ENCODE measurements at places on chromosomes 6 and 20.

GRCh38 chr6:149940672-149940982 is 1.2 kb upstream of the ULBP2 start:
- peaks cover 71% of the 10 kb centered on the region for H3K27me3 ChIP-seq
- DNase-seq = no peak
- H3K4me3 ChIP-seq = no peak overlapping the region
- H3K27ac ChIP-seq = no peak overlapping the region

GRCh38 chr20:1338096-1338495 is 9.2 kb upstream of the SDCBP2 start:
- no peaks in the 10 kb centered on the region for H3K27me3 ChIP-seq
- H3K4me1 ChIP-seq = no peaks in the 10 kb centered on the region
- DNase-seq = no peak
- no peak overlapping the region for H3K27ac ChIP-seq
- H3K36me3 ChIP-seq = no peaks in the 10 kb centered on the region
- no peak overlapping the region for H3K4me3 ChIP-seq

- no peaks in the 10 kb centered on the region for H3K4me1 ChIP-seq
- H3K36me3 ChIP-seq = no peaks in the 10 kb centered on the region
- H3K27ac ChIP-seq = no peak overlapping the region
- H3K27me3 ChIP-seq = no peaks in the 10 kb centered on the region
- H3K4me3 ChIP-seq = no peak overlapping the region
- no peak for DNase-seq
Measured at GRCh38 chr6:45075246-45075645, 252.9 kb upstream of the RUNX2 start.

GRCh38 chr6:96626759-96627364 is 63.9 kb downstream of the FHL5 start:
- H3K36me3 ChIP-seq = no peaks in the 10 kb centered on the region
- no peak for DNase-seq
- no peaks in the 10 kb centered on the region for H3K4me1 ChIP-seq
- no peak overlapping the region for H3K27ac ChIP-seq
- no peak overlapping the region for H3K4me3 ChIP-seq
- no peaks in the 10 kb centered on the region for H3K27me3 ChIP-seq

GRCh38 chr20:62031462-62032092 is 34.1 kb downstream of the TAF4 start:
- DNase-seq = no peak
- no peak overlapping the region for H3K4me3 ChIP-seq
- no peaks in the 10 kb centered on the region for H3K27me3 ChIP-seq
- H3K4me1 ChIP-seq = peaks cover 6% of the 10 kb centered on the region
- H3K36me3 ChIP-seq = no peaks in the 10 kb centered on the region

DNA sequence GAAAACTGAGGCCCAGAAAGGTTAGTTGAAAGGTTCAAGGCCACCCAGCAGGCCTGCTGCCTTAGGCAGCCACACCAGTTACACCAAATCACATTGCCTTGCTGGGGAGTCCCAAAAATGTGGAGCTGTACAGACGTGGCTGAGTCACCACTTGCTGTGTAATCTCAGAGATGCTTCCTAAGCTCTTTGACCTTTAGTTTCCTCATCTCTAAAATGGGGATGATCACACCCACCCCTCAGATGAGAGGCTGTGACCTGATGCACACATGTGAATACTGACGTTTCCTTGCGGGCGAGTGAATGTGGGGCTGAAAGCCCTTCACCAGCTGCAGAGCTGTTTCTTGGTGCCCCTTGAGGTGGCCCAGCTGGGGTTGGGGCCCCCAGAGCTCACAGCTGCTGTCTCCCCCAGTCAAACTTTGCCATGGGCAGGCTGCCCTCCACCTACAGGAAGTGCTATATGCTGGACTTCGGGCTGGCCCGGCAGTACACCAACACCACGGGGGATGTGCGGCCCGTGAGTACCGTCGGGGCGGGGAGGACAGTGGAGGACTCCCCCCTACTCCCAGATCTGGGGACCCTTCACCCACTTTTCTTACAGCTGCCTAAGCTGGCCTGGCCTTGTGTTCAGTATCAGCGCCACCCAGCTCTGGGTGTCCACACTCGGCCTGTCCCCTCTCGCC is 11.0 kb downstream of the TTBK1 start:
- H3K4me3 ChIP-seq = no peak overlapping the region
- peaks cover 1% of the 10 kb centered on the region for H3K4me1 ChIP-seq
- no peaks in the 10 kb centered on the region for H3K36me3 ChIP-seq
- no peaks in the 10 kb centered on the region for H3K27me3 ChIP-seq
- no peak overlapping the region for H3K27ac ChIP-seq

GRCh38 chr20:17500826-17501225 is 30.4 kb downstream of the BFSP1 start:
- no peak for DNase-seq
- H3K27ac ChIP-seq = no peak overlapping the region
- no peaks in the 10 kb centered on the region for H3K4me1 ChIP-seq
- H3K27me3 ChIP-seq = no peaks in the 10 kb centered on the region

DNA sequence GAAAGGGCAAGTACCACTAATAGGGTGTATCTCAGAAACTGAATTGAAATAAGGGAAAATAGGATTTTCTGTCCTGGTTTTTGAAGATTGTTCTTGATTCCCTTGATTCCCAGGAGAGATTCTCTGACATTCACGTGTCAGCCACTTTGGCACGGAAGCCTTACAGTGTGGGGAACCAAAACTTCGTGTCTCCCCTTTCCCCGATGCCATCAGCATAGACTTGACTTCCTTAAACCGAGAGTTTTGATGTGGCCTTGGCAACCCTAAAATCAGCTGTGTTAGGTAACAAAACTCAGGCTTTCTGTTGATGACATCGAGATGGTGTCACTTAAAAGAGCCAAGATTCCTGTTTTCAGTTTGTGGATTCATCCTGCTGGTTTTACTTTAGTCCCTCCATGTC is 7.5 kb downstream of the HMGN4 start:
- no peak overlapping the region for H3K27ac ChIP-seq
- no peak overlapping the region for H3K4me3 ChIP-seq
- H3K36me3 ChIP-seq = no peaks in the 10 kb centered on the region
- no peak for DNase-seq
- no peaks in the 10 kb centered on the region for H3K4me1 ChIP-seq

GRCh38 chr6:69846770-69847491 is 19.4 kb upstream of the COL19A1 start:
- DNase-seq = no peak
- no peaks in the 10 kb centered on the region for H3K36me3 ChIP-seq
- H3K4me1 ChIP-seq = no peaks in the 10 kb centered on the region
- H3K27me3 ChIP-seq = no peaks in the 10 kb centered on the region

GRCh38 chr6:37582306-37582705 is 82.6 kb upstream of the CCDC167 start:
- no peaks in the 10 kb centered on the region for H3K36me3 ChIP-seq
- no peak overlapping the region for H3K4me3 ChIP-seq
- no peak for DNase-seq
- H3K27ac ChIP-seq = no peak overlapping the region

- no peak overlapping the region for H3K27ac ChIP-seq
- DNase-seq = no peak
- peaks cover 5% of the 10 kb centered on the region for H3K4me1 ChIP-seq
- no peak overlapping the region for H3K4me3 ChIP-seq
- no peaks in the 10 kb centered on the region for H3K27me3 ChIP-seq
Measured at GRCh38 chr20:40282941-40283340, 406.1 kb downstream of the MAFB start.

GRCh38 chr20:49762940-49763766 is 49.5 kb upstream of the B4GALT5 start:
- no peak overlapping the region for H3K4me3 ChIP-seq
- H3K27me3 ChIP-seq = no peaks in the 10 kb centered on the region
- no peak overlapping the region for H3K27ac ChIP-seq
- peaks cover 5% of the 10 kb centered on the region for H3K4me1 ChIP-seq

- no peaks in the 10 kb centered on the region for H3K27me3 ChIP-seq
- no peak overlapping the region for H3K4me3 ChIP-seq
- no peaks in the 10 kb centered on the region for H3K4me1 ChIP-seq
- no peak for DNase-seq
- no peaks in the 10 kb centered on the region for H3K36me3 ChIP-seq
Measured at GRCh38 chr6:52381249-52381648, 19.3 kb downstream of the PAQR8 start.

DNA sequence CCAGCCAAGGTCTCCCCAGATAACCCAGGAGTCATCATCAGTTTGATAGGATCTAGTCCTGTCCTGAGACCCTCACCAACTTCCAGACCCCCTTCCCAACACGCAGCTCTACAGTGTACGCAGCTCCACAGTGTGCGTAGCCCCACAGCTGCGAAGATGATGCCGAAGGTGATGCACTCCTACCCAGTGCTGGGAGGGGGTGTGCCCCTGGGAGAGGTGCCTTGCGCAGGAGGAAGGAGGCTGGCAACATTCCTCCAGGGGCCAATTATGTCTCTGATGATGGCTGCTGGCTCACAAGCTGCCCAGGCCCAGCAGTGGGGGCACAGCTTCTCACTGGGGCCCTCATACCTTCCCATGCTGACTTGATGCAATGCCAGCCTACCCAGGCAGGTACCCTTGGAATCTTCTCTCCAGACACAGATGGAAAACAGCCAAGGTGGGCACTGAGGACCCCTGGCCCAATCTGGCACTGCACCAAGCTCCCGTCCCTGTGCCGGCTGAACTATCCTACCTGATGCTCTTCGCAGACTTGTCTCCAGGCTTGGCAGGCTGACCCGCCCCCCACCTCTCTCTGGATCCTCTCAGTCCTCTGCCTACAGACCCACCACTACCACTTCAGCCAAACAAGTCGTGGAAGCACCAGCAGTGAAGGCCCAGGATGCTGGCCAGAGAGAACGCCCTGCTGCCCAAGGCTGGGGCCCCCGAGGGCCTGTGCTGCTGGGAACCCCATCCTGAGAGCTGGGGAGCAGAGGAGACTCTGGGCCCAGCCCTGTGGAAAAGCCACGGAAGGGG is 1.4 kb downstream of the ZNF512B start:
- peaks cover 37% of the 10 kb centered on the region for H3K36me3 ChIP-seq
- no peak overlapping the region for H3K27ac ChIP-seq
- H3K4me1 ChIP-seq = peaks cover 2% of the 10 kb centered on the region
- peak overlapping the region; percentile 6 for H3K4me3 ChIP-seq
- no peak for DNase-seq

GRCh38 chr6:147624946-147625515 is 116.5 kb downstream of the SAMD5 start:
- no peaks in the 10 kb centered on the region for H3K4me1 ChIP-seq
- no peaks in the 10 kb centered on the region for H3K36me3 ChIP-seq
- H3K27ac ChIP-seq = no peak overlapping the region
- no peaks in the 10 kb centered on the region for H3K27me3 ChIP-seq
- DNase-seq = no peak
- H3K4me3 ChIP-seq = no peak overlapping the region

Data from iPS DF 6.9 (cell line).